ENCODE measurements at places on chromosomes 4 and X.

- no peak for DNase-seq
These were observed 245.2 kb upstream of the TET2 start for GRCh38 chr4:104901438-104901837.

- no peak for DNase-seq
These were observed 516.3 kb downstream of the BCOR start for GRCh38 chrX:39581411-39581810.

GRCh38 chr4:139144161-139144859 is 32.7 kb downstream of the ELF2 start:
- no peak for DNase-seq

DNA sequence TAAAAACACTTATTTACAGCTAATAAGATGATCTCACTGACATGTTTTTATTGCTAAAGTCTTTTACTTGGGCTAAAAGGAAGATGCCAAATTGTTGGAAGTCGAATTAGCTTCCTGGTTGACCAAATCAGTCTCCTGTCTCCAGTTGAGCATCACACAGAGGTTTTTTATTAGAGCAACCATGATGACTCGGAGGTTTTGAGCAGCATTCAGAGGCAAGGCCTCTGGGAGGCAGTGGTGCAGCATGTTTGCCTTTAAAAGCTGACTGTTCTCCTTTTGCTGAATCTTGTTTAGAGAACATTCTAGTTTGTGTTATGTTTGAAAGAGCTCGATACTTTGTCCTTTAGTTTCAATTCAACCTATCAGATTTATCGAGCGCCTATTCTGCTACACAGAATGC is 2.1 kb downstream of the UCHL1 start:
- DNase-seq: no peak

DNA sequence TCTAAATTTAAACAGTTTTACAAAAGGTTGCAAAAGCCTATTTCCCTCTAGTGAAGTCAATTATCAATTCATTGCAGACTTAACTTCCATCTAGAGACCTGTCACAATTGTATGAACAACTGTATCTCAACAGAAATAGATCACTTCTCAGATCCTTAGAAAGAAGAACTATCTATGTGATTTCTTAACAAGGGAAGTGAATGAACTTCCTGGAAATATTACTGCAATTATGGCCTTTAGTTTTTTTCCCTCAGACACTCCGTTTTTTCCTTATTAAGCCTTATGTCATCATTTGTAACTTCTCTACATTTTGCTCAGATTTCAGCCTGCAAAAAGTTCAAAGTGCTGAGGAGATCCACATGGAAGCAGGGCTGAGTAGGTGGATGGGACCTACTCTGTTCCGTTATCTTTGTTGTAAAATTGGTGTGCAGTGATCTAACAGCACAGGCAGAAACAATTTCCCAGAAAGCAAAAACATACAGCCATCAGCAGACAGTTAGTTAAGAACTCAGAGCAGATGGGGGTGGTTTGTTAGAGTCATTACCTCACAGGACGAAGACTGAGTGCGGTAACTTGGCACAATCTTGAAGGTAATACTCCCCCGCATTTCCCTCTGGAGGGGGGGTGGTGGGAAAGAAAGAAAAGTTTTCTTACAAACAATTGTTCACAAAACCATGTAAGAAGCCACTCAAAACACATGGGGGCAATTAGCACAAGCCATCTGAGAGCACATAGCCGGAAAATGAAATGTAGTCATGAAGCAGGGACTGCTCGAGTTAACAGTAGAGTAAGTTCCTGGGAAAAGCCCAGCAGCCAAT is 112.3 kb downstream of the NYX start:
- no peak for DNase-seq

- no peak for DNase-seq
These were observed 62.4 kb upstream of the PPARGC1A start for GRCh38 chr4:23952258-23952657.

- DNase-seq: no peak
These were observed 69.0 kb upstream of the IL15 start for GRCh38 chr4:141567326-141567915.

DNA sequence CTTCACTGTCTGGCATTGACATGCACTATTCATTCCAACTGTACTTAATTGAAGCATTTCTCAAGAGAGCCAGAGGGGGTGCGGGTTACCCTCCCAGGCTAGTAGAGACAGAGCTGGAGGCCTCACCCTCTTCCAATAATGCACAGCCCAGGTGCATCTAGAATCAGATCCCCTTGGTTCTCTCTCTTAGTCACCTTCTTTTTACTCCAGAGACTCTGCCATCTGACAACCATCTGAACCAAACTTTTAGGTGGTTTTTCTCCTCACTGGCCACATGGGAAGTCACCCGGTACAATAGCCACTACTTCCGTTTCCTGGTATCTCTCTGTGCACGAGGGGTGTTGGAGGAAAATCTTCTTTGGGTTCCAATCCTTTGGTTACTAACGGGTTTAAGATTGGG is 81.3 kb downstream of the SLC2A9 start:
- no peak for DNase-seq

DNA sequence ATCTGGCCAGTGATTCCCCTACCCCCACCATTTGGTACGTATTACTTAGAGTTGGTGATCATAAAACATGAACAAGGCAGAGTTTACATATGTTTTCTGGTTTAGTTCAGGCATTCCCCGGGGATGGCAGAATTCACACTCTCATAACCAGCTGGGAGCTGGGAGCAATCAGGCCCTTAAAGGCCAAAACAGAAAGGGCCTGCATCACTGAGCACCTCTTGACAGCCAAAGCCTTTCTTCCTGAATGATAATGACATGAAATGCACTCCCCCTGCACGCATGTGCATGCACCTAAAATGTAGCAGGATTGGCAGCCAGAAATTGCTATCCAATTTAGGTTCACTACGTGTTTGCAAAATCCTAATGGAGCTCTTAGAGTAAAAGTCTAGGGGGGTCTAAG is 235.4 kb downstream of the GPC3 start:
- no peak for DNase-seq

GRCh38 chrX:45009371-45010000 is 136.5 kb downstream of the KDM6A start:
- DNase-seq: no peak

DNA sequence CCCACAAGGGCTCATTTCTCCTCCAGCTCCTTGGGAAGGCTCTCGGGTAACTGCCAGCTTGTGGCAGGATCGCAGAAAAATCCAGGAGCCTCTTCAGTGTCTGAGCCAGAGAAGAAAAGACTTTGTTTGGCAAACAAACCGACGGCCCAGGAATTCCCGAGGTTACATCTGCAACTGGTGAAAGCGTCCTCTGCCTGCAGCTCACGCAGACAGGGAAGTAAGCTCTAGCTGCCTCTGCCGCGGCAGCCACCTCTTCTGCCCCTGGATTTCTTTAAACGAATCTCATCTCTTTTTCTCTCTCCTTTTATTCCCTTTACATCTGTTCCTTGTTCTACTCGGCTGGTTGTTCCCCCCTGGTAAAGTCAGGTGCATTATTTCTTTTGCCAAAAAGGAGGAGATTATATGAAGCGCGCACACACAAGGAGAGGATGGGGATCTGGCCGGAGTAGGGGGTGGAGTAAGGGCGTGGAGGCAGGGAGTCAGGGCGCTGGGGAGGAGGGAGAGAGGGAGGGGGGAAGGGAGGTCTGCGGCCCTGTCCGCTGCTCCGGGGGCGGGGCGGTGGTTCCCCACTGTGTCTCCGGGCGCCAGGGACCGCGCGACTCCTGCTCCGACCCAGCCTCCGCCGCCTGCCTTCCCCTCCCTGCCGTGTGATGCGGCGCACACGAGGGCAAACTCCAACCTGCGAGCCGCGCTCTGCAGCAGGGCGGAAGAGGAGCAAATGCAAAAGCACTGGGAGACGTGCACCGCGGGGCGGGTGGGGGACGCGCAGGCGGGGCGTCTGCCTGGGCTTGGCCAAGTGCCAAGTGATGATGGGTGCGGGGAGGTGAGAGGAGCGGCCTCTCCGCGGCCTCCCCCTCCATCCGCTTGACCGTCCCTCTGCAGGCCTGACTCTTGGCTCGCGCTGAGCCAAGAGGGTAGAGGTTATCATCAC is at the start of gene DCHS2:
DCHS2 (minus strand) TSS at position 459 of the 931 bp plus-strand sequence; CDS start at position 15, 444 bp downstream.
- DNase-seq: no peak

DNA sequence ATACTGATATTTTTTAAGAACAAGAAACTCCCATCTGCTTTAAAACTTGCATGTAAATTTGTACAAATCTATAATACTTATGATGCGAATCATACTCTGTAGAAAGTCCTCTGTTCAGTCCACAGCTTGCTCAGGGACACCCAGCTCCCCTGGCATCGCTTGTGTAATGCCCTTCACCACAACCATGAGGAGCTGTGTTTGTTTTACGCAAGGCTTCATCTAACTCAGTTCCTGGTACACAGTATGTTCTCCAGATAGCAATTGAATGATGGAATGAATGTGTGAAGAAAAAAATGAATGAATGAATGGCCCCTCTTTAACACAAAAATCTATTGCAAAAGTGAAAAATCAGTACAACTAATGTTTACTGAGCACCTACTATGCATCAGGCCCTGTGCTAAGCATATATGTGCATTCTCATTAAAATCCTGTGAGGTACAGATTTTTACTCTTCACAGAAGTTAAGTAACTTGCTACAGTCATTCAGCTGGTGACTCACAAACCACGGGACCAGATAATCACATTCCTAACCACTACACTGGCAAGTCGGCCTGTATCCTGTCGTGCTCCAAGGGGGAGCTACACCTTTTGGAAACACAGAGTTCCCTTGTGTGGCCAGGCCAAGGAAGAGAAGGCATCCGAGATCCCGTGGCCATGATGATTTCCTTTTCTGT is 58.7 kb upstream of the KDR start:
- no peak for DNase-seq

GRCh38 chr4:183171484-183172267 is 72.6 kb downstream of the WWC2 start:
- DNase-seq: no peak

GRCh38 chrX:1452516-1453394 is at the start of gene ASMTL:
TSS of gene ASMTL (minus strand) at chrX:1452909. CDS start at chrX:1452840, 69 bp downstream.
- DNase-seq: peak; percentile 95

DNA sequence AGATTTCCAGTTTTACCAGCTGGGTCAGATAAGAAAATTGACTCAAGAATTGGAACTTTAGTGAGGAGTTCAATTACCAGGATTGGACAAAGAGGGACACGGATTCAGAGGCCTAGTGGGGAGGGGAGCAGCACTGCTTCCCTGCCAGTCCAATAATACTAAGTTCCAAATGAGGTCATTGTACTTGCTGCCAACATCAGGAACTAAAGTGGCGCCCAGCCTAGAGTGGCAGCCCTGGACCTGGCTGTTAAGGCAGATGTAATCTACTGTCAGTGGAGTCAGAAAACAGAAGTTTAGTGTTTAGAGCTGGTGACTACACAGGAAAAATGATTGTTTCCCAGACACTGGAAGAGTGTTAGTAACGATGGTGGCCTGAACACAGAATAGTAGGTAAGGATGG is 42.7 kb upstream of the RAPGEF2 start:
- DNase-seq: no peak

GRCh38 chr4:185859111-185859510 is 47.1 kb upstream of the SORBS2 start:
- DNase-seq: no peak

DNA sequence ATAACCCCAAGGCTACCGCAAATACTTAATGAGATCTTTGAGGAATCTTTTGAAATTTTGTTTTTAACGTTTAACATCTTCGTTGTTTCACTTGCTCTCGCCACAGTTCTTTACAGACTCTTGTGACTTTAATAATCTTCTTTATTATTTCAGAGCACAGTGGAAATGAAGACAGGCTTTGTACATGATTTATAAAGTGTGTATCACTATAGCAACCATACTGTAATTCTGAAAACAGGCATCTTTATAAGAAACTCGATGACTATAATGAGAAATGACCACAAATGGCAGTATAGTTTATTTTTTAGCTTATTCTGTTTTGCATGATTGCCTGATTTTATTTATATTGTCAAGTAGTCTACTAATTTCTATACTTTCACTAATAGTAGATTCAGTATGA is 224.4 kb upstream of the GALNTL6 start:
- no peak for DNase-seq

- DNase-seq: no peak
These were observed 1.6 kb downstream of the MED14 start for GRCh38 chrX:40733706-40734105.

- no peak for DNase-seq
These were observed 264.2 kb upstream of the ETNPPL start for GRCh38 chr4:109027016-109027500.

- no peak for DNase-seq
These were observed 112.0 kb downstream of the SHROOM3 start for GRCh38 chr4:76546759-76547742.

DNA sequence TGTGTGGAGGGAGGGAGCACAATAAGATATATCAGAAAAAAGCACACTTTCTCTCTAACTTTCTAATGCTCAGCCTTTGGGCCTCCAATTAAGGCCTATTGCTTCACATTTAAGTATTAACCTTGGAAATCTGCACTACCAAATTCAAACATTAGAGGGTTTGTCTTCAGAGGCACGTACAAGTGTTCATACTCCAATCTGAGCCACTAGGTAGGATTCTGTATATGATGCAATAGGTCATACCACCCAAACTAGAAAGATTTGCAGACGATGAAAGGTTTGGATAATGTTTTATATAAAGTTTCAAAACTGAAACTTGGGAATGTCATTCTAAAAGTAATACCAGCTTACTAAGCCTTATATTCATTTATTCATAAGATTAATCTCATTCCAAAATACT is 106.4 kb downstream of the MID1 start:
- DNase-seq: no peak

- no peak for DNase-seq
These were observed 54.6 kb upstream of the PARM1 start for GRCh38 chr4:74878323-74878722.

GRCh38 chr4:189302719-189303118 is 638.0 kb upstream of the FRG1 start:
- no peak for DNase-seq

- no peak for DNase-seq
These were observed 7.2 kb downstream of the RAB33B start for GRCh38 chr4:139461022-139461628.

GRCh38 chrX:44228621-44229020 is 114.9 kb downstream of the EFHC2 start:
- no peak for DNase-seq

GRCh38 chrX:43589735-43590134 is 66.4 kb upstream of the MAOA start:
- DNase-seq: no peak

DNA sequence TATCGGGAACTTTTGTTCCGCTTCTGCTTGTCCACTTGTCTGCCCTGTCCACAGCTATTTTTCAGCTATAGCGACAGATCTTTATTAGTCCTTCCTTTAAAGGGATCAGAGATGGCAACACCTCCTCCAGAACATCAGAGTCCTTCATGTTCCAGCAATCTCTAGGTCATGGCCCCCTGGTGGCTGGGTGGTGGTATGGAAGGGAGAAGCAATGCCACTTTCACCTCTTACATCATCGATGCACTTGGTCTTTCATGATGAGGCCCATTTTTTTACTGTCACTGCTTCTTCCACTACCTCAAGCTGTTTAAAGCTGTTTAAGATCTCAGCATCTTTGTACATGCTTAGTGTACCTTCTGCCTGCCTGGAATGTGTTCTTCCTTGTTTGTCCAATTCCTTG is 106.7 kb downstream of the ARHGAP6 start:
- peak; percentile 11 for DNase-seq

DNA sequence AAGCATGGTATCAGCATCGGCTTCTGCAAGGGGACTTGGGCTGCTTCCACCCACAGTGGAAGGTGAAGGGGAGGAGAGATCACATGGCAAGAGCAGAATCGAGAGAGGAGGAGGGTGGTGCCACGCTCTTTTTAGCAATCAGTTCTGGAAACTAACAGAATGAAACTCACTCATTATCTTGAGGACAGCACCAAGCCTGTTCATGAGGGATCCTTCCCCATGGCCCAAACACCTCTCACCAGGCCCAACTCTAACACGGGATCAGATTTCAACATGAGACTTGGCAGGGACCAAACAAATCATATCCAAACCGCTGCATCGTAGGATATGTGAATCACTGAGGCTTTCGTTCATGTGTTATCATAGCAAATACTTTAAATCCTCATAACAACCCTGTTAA is 125.5 kb downstream of the GPC3 start:
- DNase-seq: no peak

Measured in hematopoietic multipotent progenitor cell treated with erythropoietin and hydrocortisone succinate and interleukin-3 and kit ligand, for 17 days (in vitro differentiated cells).